ENCODE measurements at places on chromosomes 2 and 18.

DNA sequence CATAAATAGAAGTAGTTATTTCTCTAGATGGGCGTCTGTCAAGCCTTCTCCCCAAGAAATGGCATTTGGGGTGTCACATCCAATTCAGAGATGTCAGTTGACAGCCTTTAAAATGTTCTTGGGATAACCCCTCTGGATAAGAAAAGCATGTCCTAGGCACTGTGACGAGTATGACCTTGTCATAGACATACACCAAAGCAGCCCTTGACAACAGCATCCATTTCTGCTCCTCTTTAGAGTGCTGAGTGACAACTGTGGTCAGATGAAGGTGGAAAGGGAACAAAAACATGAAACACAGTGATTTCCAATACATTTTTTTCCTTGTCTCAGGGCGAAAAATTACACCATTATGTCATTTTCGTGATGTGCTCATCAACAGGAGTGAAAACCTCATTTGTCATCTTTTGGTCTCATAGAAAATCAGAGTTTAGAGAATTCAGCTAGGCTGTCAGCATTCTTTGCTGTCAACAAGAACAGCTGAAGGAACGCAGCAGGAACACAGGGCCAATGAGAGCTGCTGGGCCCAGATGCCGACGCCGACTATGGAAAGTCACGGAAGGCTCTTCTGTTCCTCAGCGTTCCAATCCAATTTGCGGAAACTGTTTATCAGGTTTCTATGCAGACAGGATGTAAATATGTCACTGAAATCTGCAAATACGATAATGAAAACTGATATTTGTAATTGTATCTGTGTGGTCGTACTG is 193.2 kb downstream of the ICOS start:
- DNase-seq, result no peak

- DNase-seq, result no peak
Measured at GRCh38 chr2:119253760-119254600, 30.3 kb downstream of the STEAP3 start.

- DNase-seq, result no peak
Measured at GRCh38 chr18:56542476-56542875, 95.9 kb downstream of the TXNL1 start.

GRCh38 chr2:130846686-130847375 is 10.1 kb downstream of the ARHGEF4 start:
- no peak for DNase-seq

DNA sequence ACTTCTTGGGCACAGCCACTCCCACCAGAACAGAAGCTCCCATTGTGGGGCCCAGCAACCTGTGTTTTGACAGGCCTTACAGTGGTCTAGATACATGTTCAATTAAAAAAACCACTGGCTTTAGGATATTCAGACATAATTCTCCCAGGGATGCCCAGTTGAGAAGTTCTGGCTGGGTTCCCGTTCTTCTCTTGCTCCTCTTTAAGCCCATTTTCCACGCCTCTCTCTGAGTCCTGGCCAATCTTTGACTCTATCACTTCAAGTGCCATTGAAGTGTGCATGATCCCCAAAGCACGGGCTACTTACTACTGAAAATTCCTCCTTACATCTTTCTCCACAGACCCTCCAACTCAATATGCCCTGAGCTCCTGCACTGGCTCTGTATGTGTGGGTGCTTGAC is 17.5 kb upstream of the SULT1C3 start:
- DNase-seq, result no peak
